Panc1 (cell line): ENCODE measurements at places on chromosomes 13 and 19. TPM values are rescaled to one million over a fixed set of nuclear protein-coding genes. Genes with fewer than 3 reads are reported as not detected.

Gene CALR3
- not detected for total RNA-seq

Gene SPRED3
- 3.8 TPM for total RNA-seq

Gene EXOC3L2
- total RNA-seq, result 0.08 TPM

Gene AMER2
- not detected for total RNA-seq

Gene MAMSTR
- total RNA-seq, result 3.3 TPM

Gene IGFL3
- not detected for total RNA-seq

Gene ZNF443
- total RNA-seq, result 6.0 TPM

Gene CASP14
- total RNA-seq, result not detected

Gene TPTE2
- not detected for total RNA-seq

Gene RNF17
- total RNA-seq, result not detected

Gene CDX2
- total RNA-seq, result 5.1 TPM

GRCh38 chr19:39795001-39795400, 16.3 kb downstream of the LEUTX start:
- DNase-seq, result no peak
- no peaks in the 10 kb centered on the region for H3K36me3 ChIP-seq
- H3K4me3 ChIP-seq, result no peak overlapping the region
- H3K27ac ChIP-seq, result no peak overlapping the region
- H3K4me1 ChIP-seq, result peaks cover 13% of the 10 kb centered on the region

- no peaks in the 10 kb centered on the region for H3K36me3 ChIP-seq
- H3K27me3 ChIP-seq, result no peaks in the 10 kb centered on the region
- H3K4me3 ChIP-seq, result no peak overlapping the region
- no peak for DNase-seq
- no peaks in the 10 kb centered on the region for H3K4me1 ChIP-seq
These were observed 405.9 kb downstream of the ZNF536 start for GRCh38 chr19:30778061-30778460.

- no peak overlapping the region for H3K4me3 ChIP-seq
- no peak for DNase-seq
- H3K27me3 ChIP-seq, result no peaks in the 10 kb centered on the region
- H3K27ac ChIP-seq, result no peak overlapping the region
These were observed 1.8 kb upstream of the ZNF557 start for GRCh38 chr19:7067716-7068115.

GRCh38 chr13:110560601-110561343, 750 bp downstream of the RAB20 start:
- peaks cover 5% of the 10 kb centered on the region for H3K4me1 ChIP-seq
- peak overlapping the region; percentile 67 for H3K4me3 ChIP-seq
- peak overlapping the region; percentile 77 for H3K27ac ChIP-seq

GRCh38 chr13:99157046-99157445, 43.6 kb upstream of the UBAC2 start:
- H3K27ac ChIP-seq, result no peak overlapping the region
- H3K4me3 ChIP-seq, result no peak overlapping the region
- H3K4me1 ChIP-seq, result no peaks in the 10 kb centered on the region
- H3K27me3 ChIP-seq, result no peaks in the 10 kb centered on the region
- DNase-seq, result no peak
- H3K36me3 ChIP-seq, result no peaks in the 10 kb centered on the region

GRCh38 chr13:66809485-66809884, 420.7 kb downstream of the PCDH9 start:
- no peaks in the 10 kb centered on the region for H3K36me3 ChIP-seq
- no peaks in the 10 kb centered on the region for H3K27me3 ChIP-seq
- no peak for DNase-seq

DNA sequence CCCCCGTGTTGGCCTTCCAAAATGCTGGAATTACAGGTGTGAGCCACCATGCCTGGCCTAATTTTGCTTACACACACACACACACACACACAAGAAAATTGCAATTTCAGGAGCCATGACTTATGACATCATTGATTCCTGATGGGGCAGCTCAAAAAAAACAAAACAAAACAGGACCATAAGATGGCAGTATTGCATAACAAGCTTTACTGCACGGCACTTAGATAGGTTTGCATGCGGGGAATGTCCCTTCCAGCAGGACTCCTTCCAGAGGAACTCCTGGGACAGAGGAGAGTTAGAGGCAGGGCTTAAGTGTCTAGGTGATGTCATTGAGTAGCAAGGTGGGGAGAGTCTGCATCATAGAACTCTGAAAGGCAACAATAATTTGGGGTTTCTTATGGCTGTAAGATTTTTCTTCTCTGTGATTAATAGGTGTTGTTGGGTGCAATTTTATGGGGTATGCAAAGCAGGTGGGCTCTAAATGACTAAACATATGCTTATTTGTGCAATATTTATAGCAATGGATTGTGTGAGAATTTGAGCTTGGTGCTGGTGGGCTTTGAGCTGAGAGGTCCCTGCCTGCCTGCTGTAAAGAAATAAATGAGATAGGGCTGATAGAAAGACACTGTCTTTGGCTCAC, 9.0 kb upstream of the ACSBG2 start:
- H3K4me1 ChIP-seq, result no peaks in the 10 kb centered on the region
- no peaks in the 10 kb centered on the region for H3K27me3 ChIP-seq
- no peak overlapping the region for H3K27ac ChIP-seq

DNA sequence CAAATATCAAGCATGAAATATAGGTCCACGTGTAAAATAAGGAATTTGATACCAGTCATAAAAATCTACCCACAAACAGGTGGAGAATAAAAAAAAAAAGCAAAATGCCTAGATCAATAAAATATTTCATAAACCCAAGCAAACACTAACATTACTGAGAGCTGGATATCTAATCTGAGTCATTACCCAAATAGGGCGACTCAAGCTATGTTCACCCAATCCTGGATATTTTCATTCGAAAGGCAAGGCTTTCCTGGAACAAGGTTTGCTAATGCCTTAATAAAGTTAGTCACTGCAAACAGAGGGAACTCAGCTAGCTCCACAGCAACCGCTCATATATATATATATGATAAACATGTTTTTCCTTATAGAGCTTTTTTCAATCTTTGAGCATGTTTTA, 33.5 kb upstream of the TM9SF2 start:
- H3K27me3 ChIP-seq, result no peaks in the 10 kb centered on the region
- no peak overlapping the region for H3K4me3 ChIP-seq
- H3K27ac ChIP-seq, result no peak overlapping the region
- no peaks in the 10 kb centered on the region for H3K36me3 ChIP-seq

DNA sequence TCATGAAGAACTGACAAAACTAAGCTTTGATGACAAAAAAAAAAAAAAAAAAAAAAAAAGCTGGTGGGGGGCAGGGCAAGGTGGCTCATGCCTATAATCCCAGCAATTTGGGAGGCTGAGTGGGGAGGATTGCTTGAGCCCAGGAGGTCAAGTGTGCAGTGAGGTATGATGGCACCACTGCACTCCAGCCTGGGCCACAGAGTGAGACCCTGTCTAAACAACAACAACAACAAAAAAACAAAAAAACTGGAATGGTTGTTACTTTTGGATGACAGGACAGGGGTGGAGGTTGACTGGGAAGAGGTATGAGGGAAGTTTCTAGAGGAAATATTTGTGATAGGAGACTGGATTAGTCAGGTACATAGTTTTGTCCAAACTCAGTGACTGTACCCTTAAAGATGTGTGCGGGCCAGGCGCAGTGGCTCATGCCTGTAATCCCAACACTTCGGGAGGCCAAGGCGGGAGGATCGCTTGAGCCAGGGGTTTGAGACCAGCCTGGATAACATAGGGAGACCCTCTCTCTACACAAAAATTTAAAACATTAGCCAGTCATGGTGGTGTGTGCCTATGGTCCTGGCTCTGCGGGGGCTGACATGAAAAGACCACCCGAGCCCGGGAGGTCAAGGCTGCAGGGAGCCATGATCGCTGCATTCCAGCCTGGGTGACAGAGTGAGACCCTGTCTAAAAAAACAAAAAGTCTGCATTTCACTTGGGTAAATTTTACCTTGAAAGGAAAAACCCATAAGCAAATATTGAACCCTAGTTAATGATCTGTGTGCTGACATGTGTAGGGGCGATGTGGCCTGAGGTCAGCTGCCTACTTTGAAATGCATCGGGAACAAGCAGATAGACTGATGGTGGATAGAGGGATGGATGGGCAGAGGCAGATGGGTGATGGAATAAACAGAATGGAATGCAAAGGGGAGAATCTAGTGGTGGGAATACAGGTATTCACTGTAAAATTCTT, 37.0 kb downstream of the CERS4 start:
- peaks cover under 1% of the 10 kb centered on the region; the same call in 1 of the 2 replicates for H3K4me1 ChIP-seq
- H3K27me3 ChIP-seq, result no peaks in the 10 kb centered on the region
- no peak overlapping the region for H3K4me3 ChIP-seq
- no peak overlapping the region for H3K27ac ChIP-seq
- DNase-seq, result no peak

GRCh38 chr13:38421590-38422560, 72.2 kb downstream of the UFM1 start:
- H3K36me3 ChIP-seq, result no peaks in the 10 kb centered on the region
- DNase-seq, result no peak
- H3K27ac ChIP-seq, result no peak overlapping the region
- no peaks in the 10 kb centered on the region for H3K27me3 ChIP-seq
- no peak overlapping the region for H3K4me3 ChIP-seq
- no peaks in the 10 kb centered on the region for H3K4me1 ChIP-seq

DNA sequence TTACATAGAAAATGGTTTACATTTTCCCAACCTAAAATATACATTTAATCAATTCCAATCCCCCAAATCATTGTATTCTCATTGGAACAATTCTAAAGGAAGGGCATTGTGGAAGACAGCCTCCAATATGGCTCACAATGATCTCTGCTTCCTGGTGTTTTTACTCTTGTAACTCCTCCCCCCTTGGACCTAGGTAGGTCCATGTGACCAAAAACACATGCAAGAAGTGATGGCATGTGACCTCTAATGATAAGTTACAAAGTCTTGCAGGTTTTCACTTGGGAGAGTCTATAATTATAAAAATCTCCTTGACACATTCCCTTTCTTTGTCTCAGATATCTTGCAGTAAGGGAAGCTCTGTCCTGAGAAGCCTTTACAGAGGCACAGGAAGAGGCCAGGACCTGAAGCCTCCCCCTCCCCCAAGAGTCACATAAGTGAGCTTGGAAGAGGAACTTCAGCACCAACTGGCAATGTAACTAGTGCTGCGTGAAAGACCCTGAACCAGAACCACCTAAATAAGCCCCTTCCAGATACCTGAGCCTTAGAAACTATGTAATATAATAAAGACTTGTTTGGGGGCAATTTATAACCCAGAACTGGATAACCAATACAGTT, 816.2 kb upstream of the ATXN8OS start:
- H3K4me1 ChIP-seq, result no peaks in the 10 kb centered on the region
- H3K4me3 ChIP-seq, result no peak overlapping the region
- DNase-seq, result no peak
- H3K36me3 ChIP-seq, result no peaks in the 10 kb centered on the region
- H3K27ac ChIP-seq, result no peak overlapping the region

DNA sequence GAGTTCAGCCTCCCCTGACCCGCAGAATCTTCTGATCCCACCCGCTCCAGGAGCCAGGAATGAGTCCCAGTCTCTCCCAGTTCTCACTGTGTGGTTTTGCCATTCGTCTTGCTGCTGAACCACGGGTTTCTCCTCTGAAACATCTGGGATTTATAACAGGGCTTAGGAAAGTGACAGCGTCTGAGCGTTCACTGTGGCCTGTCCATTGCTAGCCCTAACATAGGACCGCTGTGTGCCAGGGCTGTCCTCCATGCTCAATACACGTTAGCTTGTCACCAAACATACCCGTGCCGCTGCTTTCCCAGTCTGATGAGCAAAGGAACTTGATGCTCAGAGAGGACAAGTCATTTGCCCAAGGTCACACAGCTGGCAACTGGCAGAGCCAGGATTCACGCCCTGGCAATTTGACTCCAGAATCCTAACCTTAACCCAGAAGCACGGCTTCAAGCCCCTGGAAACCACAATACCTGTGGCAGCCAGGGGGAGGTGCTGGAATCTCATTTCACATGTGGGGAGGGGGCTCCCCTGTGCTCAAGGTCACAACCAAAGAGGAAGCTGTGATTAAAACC, 1.1 kb upstream of the APOE start:
- H3K4me1 ChIP-seq, result peaks cover 9% of the 10 kb centered on the region
- no peaks in the 10 kb centered on the region for H3K36me3 ChIP-seq
- peak overlapping the region; percentile 70 for H3K27ac ChIP-seq
- no peak for DNase-seq

- DNase-seq, result no peak
- H3K36me3 ChIP-seq, result peaks cover 13% of the 10 kb centered on the region
- H3K4me1 ChIP-seq, result peaks cover 45% of the 10 kb centered on the region
- peak overlapping the region; percentile 96 for H3K27ac ChIP-seq
These were observed 2.0 kb downstream of the ZNF581 start for GRCh38 chr19:55645512-55645881.

DNA sequence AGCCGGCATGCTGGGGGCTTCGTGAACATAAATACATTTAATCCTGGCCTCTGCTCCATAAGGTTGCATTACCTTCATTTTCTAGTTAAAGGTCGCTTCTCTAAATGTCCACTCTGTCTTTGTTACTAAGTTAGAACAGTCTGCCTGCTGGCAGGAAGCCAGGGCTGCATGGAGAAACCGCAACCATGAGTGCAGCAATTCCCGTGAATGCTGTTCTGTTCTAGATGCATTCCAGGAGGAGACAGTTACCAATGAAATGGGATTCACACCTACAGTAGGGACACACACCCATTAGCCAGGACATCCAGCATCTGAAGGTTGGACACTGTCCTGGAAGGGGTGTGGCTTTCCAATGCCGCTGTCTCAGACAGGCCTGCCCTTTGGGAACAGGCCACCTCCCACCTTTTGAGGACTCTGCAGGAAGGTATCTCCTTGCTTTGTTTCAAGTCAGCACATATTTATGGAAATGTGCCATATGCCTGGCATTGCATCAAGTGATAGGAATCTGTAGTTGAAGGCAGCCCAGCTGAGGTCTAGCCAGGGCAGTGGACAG, 129.7 kb downstream of the SLC7A1 start:
- no peaks in the 10 kb centered on the region for H3K27me3 ChIP-seq
- H3K27ac ChIP-seq, result no peak overlapping the region
- no peaks in the 10 kb centered on the region for H3K36me3 ChIP-seq
- H3K4me3 ChIP-seq, result no peak overlapping the region
- DNase-seq, result no peak

GRCh38 chr13:29702912-29703351, 107.4 kb upstream of the SLC7A1 start:
- no peaks in the 10 kb centered on the region; the same call in 1 of the 2 replicates for H3K4me1 ChIP-seq
- DNase-seq, result no peak
- H3K36me3 ChIP-seq, result no peaks in the 10 kb centered on the region
- no peak overlapping the region for H3K27ac ChIP-seq
- no peaks in the 10 kb centered on the region for H3K27me3 ChIP-seq

DNA sequence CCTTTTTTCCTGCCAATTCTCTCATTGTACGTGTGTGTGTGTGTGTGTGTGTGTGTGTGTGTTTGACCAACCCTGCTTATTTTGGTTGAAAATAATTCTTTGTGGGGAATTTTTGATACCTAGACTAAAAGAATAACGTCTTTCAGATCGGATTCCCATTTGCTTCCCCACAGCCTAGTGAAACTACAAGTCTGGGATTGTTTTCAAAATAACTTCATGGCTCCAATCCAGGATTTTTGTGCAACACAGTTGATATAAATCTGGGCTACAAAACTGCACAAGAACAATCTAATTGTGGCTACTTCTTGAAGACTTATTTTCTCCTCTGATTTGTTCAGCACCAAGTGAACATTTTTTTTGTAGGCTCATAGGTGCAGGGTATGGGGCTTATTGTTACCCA, 332.8 kb upstream of the MIR17HG start:
- no peak overlapping the region for H3K4me3 ChIP-seq
- no peak for DNase-seq
- no peaks in the 10 kb centered on the region for H3K36me3 ChIP-seq
- H3K4me1 ChIP-seq, result no peaks in the 10 kb centered on the region
- H3K27ac ChIP-seq, result no peak overlapping the region
